ENCODE measurements at places on chromosomes 2 and 18.
A peak's percentile ranks its signal among the peaks of the same experiment; 100 is the strongest.

GRCh38 chr2:12251121-12251520 is 465.6 kb upstream of the TRIB2 start:
- DNase-seq: no peak

- peak; percentile 57 for DNase-seq
These were observed 9.6 kb upstream of the ITPRIPL1 start for GRCh38 chr2:96315400-96316071.

DNA sequence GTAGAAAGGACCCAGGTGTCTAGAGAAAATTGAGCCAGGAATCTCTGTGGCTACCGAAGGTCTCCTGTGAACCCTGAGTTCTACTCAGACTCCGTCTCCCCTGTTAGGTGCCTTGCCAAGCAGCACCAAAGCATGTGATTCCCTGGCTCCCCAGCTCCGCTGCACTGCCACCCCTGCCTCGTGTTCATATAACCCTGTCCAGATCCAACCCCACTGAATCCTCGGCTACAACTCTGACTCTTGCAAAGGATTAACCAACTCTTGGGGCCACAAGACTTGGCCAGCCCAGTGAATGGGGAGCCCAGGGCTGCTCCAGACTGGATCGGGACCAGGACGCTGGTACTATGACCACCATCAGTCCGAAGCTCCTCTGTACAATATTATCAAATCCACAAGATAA is 37.3 kb upstream of the ACAA2 start:
- DNase-seq: no peak

GRCh38 chr2:182499706-182500470 is 73.1 kb upstream of the PDE1A start:
- no peak for DNase-seq

DNA sequence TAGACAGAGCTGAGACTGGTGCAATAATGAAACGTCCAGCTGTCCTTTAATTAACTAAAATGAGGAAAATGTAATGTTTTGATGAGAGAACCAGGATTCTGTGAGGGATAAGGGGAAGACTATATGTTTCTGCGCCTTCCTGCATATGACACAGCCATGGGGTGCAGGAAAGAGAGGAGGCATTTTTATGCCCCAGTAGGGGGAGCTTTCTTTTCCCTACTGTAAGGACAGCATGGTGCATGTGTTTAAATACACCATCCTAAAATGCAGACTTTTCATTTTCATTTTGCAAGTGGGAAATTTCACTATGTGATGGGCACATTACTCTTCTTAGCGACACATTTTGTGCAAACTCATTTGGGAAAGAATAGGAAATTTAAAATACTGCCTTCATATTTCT is 446.1 kb downstream of the ARHGAP15 start:
- DNase-seq: no peak
